ENCODE measurements at places on chromosomes 16 and 17. TPM values are rescaled to one million over a fixed set of nuclear protein-coding genes. Genes with fewer than 3 reads are reported as not detected.

CPHXL2 gene
- total RNA-seq = not detected

GRCh38 chr17:70011750-70012149 is 63.3 kb upstream of the KCNJ16 start:
- DNase-seq = no peak

ZSCAN10 gene
- 1.4 TPM for total RNA-seq

DNA sequence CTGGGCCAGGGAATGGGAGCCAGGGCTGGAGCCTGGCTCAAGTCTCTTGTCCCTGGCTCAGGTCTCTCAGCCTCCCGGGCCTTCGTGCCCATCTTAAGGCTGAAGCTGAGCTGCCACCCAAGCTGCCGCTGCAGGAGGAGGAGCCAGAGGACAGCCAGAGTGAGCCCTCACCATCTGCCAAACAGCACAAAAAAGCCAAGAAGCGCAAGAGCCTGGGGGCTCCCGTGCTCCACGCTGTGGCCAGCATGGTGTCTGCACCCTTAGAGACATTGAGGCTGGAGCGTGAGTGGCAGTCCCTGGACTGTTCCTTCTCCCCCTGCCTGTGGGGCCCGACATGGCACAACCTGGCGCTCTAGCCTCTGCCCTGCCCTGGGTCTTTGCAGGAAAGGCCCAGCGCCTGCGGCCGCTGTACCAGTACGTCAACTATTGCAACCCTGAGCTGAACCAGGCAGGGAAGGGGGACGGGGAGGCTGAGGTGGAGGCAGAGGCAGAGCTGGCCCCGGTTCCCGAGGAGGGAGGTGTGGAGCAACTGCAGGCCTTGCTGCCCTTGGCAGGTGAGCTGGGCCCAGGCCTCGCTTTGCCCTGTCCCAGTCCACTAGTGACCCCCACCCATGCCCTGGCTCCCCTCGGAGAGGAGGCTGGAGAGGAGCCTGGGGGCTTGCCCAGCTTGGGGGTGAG is 1.3 kb downstream of the C16orf86 start:
- peak; percentile 82 for DNase-seq

DNA sequence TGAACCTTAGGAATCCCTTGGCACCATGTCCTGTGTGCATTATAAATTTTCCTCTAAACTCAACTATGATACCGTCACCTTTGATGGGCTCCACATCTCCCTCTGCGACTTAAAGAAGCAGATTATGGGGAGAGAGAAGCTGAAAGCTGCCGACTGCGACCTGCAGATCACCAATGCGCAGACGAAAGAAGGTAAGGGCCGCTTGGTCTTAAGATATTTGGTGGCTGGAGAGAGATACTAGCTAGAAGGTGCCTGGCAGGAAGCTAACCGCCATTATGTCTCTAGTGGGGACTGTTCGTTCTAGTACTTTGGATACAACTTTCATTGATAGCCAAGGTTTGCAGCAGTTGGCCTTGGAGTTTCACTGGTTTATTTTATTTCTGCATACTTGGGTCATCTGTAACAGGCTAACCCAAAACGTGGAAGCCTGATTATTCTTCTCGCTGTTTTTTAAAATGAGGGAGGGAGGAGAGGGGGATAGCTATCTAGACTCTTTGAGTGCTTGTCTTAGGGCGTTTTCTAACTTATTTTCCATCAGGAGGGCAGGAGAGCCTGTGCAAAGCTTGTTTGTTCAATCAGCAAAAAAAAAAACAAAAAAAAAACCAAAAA is 1.3 kb downstream of the RBBP6 start:
- DNase-seq = peak; percentile 34

NLK gene
- total RNA-seq = 15.0 TPM

- peak; percentile 69 for DNase-seq
Measured at GRCh38 chr17:80474231-80474960, 2.0 kb downstream of the NPTX1 start.

ZNF385C gene
- total RNA-seq = 0.44 TPM

GRCh38 chr17:4956493-4957061 is 5.7 kb downstream of the ENO3 start:
- no peak for DNase-seq

- DNase-seq = no peak
Measured at GRCh38 chr16:64162613-64163375, 959.1 kb downstream of the CDH11 start.

- no peak for DNase-seq
Measured at GRCh38 chr17:32771396-32771795, 105.5 kb downstream of the MYO1D start.

HOXB5 gene
- total RNA-seq = not detected

DNA sequence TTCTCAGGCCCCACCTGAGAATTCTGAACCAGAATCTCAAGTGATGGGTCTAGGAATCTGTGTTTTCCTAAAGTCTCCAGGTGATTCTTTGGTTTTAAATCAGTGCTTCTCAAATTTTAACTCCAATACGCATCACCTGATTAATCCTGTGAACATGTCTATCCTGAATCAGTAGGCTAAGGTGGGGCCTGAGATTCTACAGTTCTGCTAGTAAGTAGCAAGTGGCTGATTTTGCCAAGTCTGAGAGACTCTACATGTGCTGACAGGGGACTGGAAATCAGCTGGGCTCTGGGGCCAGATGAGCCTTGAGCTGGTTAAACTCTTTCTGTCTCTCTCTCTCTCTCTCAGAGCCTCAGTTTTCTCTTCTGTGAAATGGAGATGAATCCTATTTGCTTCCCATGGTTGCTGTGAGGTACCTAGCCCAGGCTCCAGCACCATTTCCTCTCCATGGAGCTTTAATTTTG is 9.0 kb downstream of the CCR7 start:
- no peak for DNase-seq

DNA sequence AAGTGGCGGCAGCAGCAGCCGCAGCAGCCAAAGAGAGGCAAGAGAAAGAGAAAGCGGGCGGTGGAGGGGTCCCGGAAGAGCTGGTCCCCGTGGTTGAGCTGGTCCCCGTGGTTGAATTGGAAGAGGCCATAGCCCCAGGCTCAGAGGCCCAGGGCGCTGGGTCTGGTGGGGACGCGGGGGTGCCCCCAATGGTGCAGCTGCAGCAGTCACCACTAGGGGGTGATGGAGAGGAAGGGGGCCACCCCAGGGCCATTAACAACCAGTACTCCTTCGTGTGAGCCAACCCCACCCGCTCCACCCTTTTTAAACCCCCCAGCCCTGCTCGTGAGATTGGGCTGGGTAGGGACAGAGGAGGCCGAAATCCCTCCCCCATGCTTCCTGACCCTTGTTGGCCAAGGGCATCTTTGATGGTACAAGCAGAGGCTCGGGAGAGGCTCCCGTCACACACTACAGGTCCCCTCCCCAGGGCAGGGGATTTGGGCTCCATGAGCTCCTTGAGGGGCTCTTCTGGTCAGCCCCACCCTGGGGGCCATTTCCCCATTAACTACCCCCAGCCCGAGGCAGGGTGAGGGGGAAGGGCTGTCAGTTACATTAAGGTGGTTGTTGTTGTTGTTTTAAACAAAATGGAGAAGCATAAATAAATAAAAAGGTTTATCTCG is 4.6 kb upstream of the ATP2A1 start:
- peak; percentile 30 for DNase-seq

DNA sequence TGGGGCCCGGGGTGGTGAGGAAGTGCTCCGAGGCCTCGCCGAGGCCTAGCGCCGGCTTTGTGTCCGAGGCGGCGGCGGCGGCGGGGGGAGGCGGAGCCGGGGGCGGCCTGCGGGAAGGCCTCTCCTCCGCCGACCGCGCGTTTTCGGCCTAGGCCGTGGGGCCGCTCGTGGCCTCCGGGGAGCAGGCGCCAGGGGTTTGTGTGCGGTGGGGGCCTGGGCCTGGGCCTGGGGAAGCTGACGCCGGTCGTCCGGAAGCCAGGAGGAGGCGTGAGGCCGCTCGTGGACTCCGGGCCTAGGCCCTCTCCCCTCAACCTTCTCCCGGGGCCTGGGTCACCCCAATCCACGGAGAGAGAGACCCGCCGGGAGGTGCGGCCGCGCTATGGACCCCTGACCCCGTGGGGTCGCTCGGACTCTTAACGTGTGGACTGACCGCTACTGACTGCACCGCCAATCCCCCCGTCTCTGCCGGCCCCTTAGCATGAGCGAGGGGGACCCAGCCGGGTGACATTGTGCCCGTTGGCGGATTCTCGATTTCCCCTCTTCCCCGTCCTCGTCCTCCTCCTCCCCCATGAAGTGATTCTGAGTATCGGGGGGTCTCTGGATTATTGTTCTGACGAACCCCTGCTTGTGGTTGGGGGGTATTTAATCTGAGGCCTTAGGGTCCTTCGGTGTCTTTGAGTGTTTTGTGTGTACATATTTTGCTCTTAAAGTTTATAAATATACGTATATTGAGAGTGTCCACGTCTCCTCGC is 660 bp downstream of the RBBP6 start:
- peak; percentile 30 for DNase-seq

ZC3H18 gene
- total RNA-seq = 34.4 TPM

DNA sequence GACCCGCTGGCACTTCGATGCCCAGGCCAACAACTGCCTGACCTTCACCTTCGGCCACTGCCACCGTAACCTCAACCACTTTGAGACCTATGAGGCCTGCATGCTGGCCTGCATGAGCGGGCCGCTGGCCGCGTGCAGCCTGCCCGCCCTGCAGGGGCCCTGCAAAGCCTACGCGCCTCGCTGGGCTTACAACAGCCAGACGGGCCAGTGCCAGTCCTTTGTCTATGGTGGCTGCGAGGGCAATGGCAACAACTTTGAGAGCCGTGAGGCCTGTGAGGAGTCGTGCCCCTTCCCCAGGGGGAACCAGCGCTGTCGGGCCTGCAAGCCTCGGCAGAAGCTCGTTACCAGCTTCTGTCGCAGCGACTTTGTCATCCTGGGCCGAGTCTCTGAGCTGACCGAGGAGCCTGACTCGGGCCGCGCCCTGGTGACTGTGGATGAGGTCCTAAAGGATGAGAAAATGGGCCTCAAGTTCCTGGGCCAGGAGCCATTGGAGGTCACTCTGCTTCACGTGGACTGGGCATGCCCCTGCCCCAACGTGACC is 5.0 kb downstream of the WFIKKN2 start:
- DNase-seq = no peak

- peak; percentile 98 for DNase-seq
Measured at GRCh38 chr16:2008009-2008526, 1.6 kb downstream of the ZNF598 start.

SLC38A8 gene
- not detected for total RNA-seq

TEX19 gene
- total RNA-seq = not detected

VASN gene
- 4.0 TPM for total RNA-seq

DNA sequence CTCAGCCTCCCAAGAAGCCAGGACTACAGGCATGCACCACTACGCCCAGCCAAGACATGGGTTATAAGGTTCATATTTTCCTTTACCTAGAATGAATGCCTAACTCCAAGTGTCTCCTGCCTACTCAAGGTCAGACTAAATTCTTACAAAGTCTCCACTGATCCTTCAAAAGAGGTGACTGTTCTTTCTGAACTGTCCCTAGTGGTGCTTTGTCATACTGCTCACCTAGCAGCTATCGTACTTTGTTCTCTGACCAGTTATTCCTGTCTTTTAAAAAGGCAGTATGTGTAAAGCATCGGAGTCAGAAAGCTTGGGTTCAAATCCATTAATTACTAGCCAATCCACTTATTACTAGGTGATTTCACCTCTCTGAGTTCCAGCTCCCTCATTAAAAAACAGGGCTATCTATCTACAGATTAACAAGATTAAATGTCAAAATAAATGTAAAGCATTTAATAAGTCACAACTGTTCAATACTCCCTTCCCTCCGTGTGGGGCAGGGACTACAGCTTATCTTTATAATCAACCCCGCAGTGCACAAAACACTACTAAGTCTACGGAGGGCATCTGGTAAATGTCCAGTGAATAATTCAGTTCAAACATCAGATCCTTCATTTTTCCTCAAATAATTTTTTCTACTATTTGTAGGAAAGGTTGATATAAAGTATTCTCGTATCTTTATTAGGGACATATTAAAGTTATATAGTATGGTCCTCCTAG is 20.0 kb upstream of the ITGA2B start:
- DNase-seq = no peak

C16orf95 gene
- total RNA-seq = 5.8 TPM

GAST gene
- total RNA-seq = not detected

DNA sequence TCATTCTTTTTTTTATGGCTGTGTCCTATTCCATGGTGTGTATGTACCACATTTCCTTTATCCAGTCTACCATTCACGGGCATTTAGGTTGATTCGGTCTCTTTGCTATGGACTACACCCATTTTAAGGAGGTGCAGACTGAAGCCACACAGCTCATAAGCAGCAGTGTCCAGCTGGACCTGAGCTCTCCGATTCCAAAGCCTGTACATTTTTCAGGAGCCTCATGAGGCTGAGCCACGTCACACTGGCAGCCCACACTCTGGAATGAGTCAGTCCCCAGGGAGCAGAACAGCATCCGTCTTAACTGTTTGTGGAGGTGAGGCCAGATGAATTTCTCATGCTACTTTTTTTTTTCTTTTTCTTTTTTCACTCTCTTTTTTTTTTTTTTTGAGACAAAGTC is 116.1 kb downstream of the C16orf95 start:
- DNase-seq = peak; percentile 93

- peak; percentile 33 for DNase-seq
Measured at GRCh38 chr17:2084766-2085647, 30.1 kb downstream of the HIC1 start.

- no peak for DNase-seq
Measured at GRCh38 chr16:54360681-54361080, 74.1 kb upstream of the IRX3 start.

- DNase-seq = peak; percentile 54
Measured at GRCh38 chr17:63881935-63882601, at the start of gene GH2. Gene GH2 (minus strand): TSS chr17:63881944. CDS start chr17:63881801, 143 bp downstream.

GRCh38 chr16:54418903-54419302 is 132.3 kb upstream of the IRX3 start:
- DNase-seq = no peak

NPEPPS gene
- total RNA-seq = 78.4 TPM

DNA sequence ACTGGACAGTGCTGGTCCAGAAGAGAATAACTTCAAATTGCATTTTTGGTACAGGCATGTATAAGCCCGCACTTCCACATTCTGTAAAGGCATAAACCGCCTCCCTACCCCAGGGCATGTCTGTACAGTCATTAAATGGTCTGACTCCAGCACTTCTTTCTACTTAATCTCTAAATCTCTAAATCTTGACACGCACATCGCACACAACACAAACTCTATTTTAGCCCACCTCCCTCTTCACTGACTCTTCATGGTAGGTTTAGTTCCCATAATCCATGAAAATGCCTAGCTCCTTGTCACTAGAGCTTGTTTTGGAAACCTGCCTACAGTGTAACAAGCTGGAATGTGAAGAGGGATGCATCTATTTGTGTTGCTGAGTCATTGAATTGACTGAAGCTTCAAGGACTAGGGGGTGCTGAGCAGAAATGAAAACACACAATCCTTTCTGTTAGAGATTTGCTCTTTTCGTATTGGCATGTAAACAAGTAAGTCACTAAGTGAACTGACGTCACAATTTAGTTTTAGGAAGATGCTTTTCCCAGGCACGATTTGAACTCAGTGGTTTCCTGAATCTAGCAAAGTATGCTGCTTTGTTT is 1.6 kb upstream of the DUSP14 start:
- peak; percentile 88 for DNase-seq

DNA sequence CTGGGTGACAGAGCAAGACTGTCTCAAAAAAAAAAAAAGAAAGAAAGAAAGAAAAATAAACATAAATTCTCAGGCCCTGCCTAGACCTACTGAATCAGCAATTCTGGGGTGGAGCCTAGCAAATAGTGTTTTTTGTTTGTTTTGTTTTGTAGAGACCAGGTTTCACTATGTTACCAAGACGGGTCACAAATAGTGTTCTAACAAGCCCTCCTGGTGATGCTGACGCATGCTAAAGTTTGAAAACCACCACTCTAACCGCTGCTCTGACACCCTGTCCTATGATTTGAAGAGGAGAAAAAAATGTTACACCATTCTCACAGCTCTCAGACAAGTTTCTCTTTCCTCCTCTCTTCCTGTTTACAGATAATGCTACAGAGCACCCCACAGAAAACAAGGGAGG is 1.5 kb downstream of the MRPL10 start:
- DNase-seq = no peak

MPP3 gene
- total RNA-seq = 18.7 TPM

NPIPA5 gene
- 26.0 TPM for total RNA-seq
